Natural killer cell treated with Interleukin-12 subunit alpha and Interleukin-12 subunit beta and Interleukin-15 and Interleukin-18, amount 100 ng/mL, for 72 hours (primary cell): ENCODE measurements at places on chromosomes 6 and 20. TPM values are rescaled to one million over a fixed set of nuclear protein-coding genes. Genes with fewer than 3 reads are reported as not detected.

Gene ATP6V1G2
- total RNA-seq, result 1.4 TPM

Gene PI16
- not detected for total RNA-seq

Gene MCCD1
- total RNA-seq, result not detected

Gene SLC44A4
- total RNA-seq, result not detected

GRCh38 chr6:52590152-52590891, 13.5 kb upstream of the TRAM2 start:
- no peak for DNase-seq

DNA sequence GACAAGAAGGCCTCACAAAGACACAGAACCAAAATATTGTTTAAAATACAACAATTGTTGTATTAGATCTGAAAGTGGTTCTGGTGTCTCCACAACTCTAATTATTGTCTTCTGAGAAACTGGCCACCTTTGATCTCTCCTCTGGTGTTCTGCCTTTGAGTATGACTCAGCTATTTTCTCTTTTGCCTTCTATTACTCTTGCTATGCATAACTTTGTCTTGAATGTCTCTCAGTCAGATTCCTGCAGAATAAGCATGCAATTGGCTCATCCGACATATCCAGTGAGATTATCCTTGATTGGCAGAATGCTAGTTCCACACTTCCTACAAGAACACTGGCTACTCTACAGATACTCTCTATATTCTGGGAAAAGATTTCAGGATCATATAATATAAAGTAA, 14.3 kb upstream of the EPM2A start:
- DNase-seq, result no peak

- no peak for DNase-seq
Measured at GRCh38 chr6:112061605-112062004, 7.7 kb downstream of the CCN6 start.

- no peak for DNase-seq
Measured at GRCh38 chr20:53512076-53512475, 81.6 kb downstream of the ZNF217 start.

DNA sequence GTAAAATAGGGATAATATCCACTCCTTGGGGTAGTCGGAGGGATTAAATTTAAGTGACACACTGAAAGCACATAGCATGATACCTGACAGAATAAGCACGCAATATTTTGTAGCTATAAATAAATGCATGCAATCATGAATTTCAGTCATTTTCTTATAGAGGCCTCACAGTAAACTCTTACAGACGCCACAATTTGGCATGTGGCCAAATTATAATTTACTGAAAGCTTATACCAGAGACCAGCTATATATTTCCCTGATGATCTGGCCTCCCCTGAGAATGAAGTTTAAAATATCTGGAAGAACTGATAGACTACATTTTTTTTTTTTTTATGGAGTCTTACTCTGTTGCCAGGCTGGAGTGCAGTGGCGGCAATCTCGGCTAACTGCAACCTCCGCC, 40.9 kb downstream of the QRSL1 start:
- no peak for DNase-seq

DNA sequence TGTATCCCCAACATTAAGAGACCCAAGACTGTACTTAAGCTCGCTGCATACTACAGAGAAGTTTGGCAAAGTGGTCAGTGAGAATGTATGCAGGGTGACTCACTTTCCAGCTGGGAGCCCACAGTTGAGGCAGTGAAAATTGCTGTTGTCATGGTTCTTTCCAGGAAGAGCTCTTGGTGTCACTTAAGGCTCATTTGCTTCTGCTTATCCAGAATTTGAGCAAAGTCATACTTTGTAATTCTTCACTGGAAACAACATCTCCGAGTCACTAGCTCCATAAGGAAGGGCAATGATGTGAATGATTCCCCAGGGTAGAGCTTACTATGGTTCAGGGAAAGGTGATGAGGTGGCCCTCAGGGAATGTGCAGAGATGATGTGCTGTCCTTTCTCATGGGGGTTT, 65.4 kb upstream of the FBXL4 start:
- DNase-seq, result no peak

- DNase-seq, result no peak
Measured at GRCh38 chr6:143194095-143194589, 133.5 kb downstream of the AIG1 start.

DNA sequence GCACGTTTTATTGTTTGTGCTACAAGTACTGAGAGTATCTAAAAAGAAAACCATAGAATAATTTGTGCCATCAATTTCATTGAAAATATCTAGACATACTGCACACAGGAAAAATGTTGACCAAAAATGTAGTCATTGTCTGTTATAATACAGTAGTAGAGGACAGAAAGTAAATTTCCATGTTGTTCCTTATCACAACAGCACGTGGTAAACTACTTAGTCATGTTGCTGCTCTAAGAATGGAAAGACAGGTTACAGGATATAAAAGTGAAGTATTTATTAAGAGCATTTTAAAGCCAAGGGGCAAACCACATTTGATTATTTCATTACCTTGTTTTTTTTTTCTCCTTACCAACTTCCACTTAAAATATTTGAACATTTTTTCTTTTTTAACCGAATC, 89.0 kb upstream of the CEP85L start:
- no peak for DNase-seq

DNA sequence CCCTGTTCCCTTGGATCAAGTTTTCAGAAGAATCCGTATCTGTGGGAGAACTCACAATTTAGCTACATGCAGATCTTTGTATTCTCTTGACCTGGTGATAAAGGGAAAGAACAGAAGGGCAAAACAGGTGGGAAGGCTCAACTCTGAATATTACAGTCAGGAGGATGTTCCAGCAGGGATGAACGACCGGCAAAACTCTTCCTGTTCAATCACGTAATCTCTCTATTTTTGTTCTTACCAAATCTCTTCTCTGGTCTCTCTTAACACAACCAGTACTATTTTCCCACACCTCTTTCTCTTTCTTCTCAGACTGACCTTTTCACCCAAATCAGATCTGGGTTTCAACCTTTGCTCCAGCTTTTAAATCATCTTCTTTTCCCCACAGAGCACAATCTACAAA, 371.4 kb downstream of the BTBD9 start:
- DNase-seq, result no peak

- DNase-seq, result no peak
Measured at GRCh38 chr6:89887452-89888137, 6.7 kb upstream of the GJA10 start.

DNA sequence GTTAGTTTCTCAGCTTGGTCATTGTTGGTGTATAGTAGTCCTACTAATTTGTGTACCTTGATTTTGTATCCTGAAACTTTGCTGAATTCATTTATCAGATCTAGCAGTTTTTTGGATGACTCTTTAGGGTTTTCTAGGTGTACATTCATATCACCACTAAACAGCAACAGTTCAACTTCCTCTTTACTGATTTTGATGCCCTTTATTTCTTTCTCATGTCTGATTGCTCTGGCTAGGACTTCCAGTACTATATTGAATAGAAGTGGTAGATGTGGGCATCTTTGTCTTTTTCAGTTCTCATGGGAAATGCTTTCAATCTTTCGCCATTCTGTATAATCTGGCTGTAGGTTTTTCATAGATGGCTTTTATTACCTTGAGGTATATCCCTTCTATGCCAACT, 61.3 kb upstream of the HEY2 start:
- no peak for DNase-seq

DNA sequence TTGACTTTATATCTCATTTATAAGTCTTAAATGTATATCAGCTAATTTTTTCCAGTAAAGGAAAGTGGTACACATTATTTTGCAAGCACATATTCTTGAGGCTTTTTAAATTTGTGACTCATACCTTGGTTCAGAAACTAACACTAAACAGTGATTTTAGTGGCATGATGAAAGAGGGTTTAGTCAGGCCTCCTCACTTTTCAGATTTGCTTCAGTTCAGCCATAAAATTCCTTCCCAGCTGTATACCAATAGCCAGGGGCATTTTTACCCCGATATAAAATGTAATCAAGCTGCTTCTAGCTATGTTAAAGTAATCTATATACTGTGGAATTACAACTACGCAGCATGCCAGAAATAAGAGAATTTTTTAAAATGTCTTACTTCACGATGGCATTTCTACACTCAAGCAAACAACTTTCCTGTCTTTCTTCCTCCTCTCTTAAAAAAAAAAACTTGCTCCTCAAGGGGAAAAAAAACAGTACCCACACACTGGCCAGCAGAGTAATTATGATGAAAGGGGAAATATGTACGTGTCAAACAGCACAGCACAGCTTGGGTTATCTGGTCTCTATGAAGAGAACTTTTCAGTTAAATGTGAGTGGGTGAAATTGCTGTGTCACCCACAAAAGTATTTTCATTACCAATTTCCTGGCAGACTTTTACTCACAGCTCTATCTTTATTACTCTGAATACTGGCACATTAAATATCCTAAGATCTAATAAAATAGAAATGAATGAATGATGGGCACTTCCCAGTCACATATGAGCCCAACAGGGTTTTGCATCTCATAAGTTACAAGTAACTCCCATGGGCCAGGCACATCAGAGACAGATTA, 244.8 kb upstream of the TENT5A start:
- no peak for DNase-seq

DNA sequence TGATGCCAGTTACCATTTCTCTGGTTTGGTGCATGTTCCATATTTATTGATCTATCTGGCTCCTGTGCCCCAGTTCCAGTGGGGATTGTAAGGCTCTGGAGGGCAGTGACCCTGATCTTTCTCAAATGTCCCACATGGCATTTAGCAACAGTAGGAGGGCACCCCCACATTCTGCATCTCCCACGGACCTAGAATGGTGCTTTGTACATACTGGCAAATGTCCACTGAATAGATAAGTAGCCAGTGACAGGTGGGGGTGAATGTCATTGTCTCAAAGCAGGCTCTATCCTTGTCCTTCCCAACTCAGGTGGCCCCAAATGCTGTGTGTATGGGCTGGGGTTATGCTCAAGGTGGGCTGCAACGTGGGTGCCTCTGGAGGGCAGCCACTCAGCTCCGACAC, 84.2 kb downstream of the TMEM242 start:
- no peak for DNase-seq

DNA sequence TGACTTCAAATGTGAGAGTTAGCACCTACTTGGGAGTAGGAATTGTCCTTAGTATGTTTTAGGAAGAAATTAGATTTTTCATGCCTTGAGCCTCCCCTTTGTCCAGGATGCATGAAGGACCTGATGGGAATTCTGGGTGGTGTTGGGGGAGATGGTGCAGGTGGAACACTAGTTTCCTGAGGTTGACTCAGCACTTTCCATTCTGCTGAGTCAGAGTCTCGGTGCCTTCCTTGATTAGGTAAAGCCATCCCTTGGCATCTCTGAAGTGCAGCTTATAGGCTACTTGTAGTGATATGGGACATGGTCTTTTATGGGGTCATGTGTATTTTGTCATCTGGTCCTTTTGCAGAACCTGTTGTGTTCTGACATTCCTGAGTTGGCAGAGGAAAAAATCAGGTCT, 105.3 kb downstream of the PHACTR3 start:
- no peak for DNase-seq

DNA sequence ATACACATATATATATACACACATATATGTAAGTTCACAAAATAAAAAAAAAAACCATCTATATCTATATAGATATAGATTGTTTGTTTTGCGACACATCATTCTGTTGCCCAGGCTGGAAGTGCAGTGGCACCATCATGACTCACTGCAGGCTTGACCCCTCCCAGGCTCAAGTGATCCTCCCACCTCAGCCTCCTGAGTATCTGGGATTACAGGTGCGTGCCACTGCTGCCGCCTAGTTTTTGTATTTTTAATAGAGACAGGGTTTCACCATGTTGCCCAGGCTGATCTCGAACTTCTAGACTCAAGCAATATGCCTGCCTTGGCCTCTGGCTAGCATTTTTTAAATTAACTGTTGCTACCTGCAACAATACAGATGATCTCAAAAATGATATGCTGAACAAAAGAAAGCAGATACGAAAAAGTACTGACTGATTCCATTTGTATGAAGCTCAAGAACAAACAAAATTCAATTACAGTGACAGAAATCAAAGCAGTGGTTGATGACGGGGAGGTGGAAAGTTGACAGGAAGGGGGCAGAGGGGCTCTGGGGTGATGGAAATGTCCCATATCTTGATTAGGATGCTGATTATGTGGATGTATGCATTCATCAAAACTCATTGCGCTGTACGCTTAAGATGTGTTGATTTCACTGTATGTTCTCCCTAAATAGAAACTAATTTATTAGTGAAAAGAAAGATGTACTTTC, 49.6 kb downstream of the ATXN1 start:
- no peak for DNase-seq

DNA sequence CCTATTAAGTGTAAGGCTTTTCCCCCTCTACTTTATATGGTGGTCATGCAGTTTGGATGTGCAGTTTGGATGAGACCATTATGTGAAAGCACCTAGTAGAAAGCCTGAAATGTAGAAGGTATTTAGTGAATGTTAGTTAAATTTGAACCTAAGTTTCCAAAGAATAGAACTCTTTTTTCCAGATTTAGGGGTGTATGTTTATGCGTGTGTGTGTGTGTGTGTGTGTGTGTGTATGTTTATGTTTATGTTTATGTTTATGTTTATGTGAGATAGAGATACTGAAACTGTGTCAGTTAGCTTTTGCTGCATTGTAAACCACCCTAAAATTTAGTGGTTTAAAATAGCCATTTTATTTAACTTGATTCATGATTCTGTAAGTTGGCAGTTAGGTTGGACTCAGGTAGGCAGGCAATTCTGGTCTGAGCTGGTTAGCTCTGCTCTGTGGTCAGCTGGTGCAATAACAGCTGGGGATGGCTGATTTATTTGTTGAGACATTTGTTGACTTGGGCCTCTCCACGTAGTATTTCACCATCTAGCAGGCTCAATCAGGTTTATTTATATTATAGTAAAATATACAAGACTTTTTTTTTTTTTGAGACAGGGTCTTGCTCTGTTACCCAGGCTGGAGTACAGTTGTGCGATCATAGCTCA, 54.0 kb downstream of the STK4 start:
- DNase-seq, result no peak

DNA sequence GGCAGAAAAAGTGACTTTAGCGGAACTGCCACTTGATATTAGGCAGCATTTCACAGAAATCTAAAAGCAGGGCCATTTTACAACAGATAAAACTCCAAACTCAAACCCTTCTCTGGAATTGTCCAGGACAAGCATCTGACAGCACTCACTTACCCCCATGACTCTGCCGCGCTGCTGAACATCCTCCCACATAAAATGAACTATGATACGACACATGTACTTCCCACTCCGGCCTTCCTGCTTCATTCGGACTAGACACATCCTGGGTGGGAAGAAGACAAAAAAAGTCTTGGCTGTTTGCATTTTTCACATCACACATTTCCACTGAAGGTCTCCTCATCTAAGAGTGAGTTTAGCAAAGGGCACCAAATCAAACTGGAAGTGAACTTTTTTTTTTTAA, 54.8 kb upstream of the FAM83C start:
- no peak for DNase-seq

- no peak for DNase-seq
Measured at GRCh38 chr20:12723811-12724210, 285.0 kb upstream of the SPTLC3 start.

GRCh38 chr20:17806739-17807441, 107.1 kb downstream of the BANF2 start:
- DNase-seq, result no peak
